ENCODE measurements at places on chromosomes 2 and 18.

DNA sequence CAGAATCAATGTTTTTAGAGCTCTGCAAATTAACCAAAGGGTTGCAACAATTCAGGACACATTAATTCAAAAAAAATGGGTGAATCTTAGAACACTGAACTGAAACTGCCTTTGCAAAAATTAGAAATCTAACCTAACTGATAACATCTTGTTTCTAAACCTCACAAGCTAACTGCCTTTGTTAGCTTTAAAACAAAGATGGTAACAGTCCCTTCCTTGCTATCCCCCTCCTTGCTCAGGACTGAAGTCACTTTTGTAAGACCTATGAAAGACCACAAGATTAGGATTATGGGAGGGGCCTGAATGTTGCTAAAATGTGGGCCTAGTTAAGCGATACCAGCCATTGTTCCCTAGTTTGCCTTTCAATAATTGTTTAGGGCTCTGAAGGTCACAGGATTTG, 44.9 kb upstream of the LONRF2 start:
- DNase-seq = no peak

DNA sequence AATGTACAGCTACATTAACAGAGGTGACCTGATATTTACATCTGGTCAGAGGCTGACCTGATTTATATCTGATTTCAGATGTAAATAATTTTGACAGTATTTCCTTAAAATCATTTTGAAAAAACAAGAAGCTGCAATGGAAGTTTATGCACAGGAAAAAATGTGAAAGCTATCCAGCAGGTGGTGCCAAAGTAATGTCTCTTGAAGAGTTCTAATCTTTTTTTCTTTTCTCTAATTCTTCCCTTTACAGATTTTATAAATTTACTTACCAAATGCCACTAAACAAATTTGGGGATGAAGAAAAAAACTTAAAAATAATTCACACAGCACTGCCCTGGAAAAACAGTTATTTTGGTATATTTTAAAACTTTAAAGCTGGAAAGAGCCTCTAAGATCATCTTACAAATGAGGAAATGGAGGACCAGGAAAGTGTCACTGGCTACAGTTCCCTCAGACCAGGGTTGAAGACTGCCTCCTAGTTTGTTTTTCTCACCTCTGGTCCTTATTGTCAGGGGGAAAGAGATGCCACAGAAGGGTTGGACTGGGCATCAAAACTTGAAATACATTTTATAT, 16.4 kb upstream of the FBLN7 start:
- peak; percentile 29 for DNase-seq

DNA sequence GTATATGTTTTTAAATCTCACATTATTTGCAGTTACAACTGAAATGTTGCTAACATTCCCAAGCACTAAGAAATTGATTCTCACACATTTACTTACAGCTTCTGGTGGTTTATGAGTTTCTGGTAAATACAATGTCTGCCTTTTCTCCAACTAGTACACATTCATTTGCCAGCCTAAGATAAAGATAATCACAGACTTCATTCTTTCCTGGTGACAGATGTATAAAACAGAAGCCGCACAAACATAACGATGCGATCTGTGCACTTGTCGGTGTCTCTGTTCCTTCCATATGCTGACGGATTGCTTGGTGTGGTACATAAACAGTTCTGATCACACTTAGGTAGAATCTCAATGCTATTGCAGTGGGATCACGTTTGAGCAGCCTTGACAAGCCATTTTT, 100.4 kb upstream of the DDX18 start:
- DNase-seq = peak; percentile 44

GRCh38 chr2:228369400-228370031, 188.0 kb upstream of the SPHKAP start:
- no peak for DNase-seq

DNA sequence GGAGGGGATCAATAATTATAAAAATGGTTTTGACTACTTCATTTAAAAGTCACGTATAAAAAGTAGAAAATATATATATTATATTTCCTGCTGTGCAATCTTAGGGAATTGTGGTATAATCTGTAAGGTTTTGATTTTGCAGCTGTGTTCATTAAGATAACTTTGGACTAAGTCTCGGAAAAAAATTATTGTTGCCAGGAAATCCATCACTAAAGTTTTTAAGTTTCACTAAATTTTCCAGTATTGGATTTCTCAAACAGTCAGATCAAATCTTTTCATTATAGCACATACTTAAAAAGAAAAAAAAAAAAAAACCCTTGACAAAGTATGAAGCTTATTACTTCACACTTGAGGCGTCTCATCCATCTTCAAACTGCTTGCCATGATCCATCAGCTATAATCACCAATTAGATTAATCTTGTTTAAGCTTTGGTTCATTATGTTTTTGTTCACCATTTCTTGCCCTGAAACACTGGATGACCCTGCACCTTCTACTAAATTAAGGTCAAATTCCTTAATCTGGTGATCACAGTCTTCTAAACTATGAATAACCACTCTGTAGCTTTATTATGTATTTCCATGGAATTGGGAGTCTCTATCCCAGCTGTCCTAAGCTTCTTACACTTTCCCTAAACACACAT, 326.6 kb upstream of the COL3A1 start:
- DNase-seq = no peak

- no peak for DNase-seq
Measured at GRCh38 chr2:222813177-222813843, 47.5 kb upstream of the ACSL3 start.
